ENCODE measurements at places on chromosomes 1 and 21.

DNA sequence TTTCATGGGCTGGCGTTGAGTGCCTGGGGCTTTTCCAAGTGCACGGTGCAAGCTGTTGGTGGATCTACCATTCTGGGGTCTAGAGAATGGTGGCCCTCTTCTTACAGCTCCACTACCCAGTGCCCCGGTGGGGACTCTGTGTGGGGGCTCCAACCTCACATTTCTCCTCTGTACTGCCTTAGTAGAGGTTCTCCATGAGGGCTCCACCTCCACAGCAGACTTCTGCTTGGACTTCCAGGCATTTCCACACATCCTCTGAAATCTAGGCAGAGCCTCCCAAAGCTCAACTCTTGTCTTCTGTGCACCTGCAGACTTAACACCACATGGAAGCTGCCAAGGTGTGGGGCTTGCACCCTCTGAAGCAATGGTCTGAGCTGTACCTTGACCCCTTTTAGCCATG, 82.1 kb downstream of the CCDC18 start:
- no peak for DNase-seq

GRCh38 chr1:158163000-158163947, 17.4 kb upstream of the CD1D start:
- DNase-seq: no peak

DNA sequence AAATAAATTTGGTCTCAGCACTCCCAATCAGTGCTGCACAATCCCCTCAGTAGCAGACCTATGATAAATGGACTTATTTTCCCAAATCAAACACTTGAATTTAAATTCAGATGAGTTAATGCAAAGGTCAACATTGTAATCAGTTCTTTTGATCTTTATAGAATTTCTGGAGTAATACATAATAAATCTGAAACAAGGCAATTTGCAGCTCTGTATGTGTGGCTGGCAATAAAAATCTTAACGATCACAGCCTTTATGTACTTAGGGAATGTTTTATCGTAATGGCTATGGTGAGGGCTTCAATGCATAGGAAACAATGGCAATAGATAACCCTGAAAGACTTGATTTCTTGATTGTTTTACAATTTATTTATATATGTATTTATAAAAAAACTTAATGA, 91.4 kb downstream of the GPATCH2 start:
- DNase-seq: no peak

GRCh38 chr1:55483523-55483922, 268.4 kb upstream of the USP24 start:
- DNase-seq: no peak

DNA sequence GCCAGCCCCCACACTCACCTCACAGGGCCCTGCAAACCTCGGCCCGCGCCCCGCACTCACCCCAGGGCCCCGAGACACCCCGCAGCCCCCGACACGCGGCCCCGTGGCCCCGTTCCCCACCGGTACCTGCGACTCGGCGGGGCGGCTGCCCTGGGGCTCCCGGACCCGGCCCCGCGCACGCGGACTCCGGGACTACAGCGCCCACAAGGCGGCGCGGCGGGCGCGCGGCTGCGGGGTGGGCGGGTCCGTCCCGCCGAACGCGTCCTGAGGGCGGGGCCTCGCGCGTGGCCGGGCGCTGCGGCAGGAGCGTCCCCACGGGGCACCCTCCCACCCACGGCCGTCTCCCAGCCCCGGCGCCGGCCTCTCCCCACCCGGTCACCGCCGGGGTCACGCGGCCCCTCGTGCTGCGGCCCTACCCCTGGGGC, at the start of gene SLC19A1:
Gene SLC19A1 (minus strand): TSS at position 199 of the 425 bp plus-strand sequence. CDS start 4,481 bp downstream, outside the sequence.
- DNase-seq: peak; percentile 69

DNA sequence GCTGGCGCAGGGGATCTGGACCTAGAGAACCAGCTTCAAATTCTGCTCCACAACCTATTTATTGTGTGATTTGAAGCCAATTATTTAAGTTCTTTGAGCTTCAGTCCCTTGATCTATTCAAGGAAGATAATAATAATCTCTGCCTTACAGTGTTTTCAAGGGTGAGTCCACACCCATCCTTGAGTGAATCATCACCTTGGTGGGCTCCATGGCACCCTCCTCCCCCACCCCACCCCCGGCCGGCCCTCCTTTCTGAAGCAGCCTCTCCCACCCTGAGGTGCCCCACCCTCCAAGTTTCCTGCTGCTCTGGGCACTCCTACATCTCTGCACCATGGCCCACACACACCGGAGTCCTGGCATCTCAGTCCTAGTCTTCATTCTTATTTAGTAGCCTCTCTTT, 38.3 kb downstream of the TCP10L start:
- no peak for DNase-seq

- DNase-seq: no peak
Observed at GRCh38 chr1:88398338-88398737, 285.7 kb upstream of the PKN2 start.

GRCh38 chr1:108505763-108506070, 54.2 kb upstream of the EEIG2 start:
- no peak for DNase-seq

GRCh38 chr1:96772972-96773371, 51.4 kb downstream of the PTBP2 start:
- DNase-seq: no peak

GRCh38 chr1:14324248-14324630, 274.2 kb upstream of the KAZN start:
- no peak for DNase-seq

DNA sequence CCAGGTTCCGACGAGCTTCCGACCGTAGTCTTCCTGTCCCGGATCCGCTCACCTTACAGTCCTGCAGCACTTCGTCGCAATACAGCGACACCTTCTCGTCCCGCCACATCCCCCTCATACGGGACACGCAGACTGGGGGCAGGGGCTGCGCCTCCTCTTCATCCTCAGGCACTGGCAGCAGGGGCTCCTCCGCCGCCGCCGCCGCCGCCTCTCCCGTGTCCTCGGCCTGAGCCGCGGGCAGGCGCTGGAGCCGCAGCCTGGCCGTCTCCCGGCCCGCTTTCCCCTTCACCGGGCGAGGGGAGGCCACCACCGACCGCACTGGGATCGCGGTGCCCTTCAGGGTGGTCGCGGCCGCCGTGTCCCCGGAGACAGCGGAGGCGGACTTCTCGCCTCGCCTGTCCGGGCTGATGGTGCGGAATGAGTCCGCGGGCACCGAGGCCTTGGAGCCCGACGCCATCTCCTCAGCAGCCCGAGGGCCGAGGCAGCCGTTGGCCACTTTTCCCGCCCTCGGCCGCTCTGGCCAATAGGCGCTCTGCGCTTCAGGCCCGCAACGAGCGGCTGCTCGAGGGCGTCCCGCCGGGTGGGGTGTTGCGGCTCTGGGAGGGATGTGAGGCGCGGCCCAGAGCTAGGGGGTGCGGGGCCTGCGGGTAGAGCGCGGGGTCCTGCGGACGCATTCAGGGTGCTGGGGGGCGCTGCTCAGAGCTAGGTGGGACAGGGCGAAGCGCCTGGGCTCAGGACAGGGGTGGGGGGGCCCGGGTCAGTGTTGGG, at the start of gene SHCBP1L:
Gene SHCBP1L (minus strand): TSS at position 490 of the 768 bp plus-strand sequence. CDS start 33 bp downstream, at position 457.
- no peak for DNase-seq

DNA sequence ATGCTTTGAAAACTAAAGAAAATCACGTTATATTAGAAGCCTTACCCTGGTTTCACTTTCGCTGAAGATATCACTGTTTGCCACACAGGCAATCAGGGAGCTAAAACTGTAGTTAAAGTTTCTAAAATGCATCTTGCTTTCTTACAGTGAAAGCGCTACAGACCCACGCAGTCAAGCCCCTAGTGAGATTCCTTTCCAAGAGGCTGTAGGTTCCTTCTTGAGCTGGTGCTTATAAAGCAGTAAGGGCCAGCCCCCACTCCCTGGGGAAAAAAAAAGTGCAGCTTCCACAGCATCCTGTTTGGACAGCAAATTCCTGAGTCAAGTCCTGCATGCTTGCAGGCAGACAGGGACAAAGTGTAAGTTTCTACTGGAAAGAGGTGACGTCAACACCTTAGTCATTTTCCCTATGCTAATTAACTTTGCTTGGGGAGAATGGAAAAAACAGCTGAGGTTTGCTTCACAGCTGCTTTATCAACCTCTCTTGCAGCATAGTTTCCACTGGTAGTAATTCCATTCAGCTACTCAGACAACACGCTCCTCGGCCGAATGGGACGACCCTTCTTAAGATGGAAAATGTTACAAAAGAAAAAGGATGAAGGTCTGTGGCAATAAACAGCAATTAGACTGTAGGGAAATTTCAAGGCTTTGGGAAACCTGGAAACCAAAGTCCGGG, 14.7 kb upstream of the KCNE1 start:
- DNase-seq: peak; percentile 71

GRCh38 chr1:210662291-210663050, 333.8 kb downstream of the HHAT start:
- DNase-seq: no peak

DNA sequence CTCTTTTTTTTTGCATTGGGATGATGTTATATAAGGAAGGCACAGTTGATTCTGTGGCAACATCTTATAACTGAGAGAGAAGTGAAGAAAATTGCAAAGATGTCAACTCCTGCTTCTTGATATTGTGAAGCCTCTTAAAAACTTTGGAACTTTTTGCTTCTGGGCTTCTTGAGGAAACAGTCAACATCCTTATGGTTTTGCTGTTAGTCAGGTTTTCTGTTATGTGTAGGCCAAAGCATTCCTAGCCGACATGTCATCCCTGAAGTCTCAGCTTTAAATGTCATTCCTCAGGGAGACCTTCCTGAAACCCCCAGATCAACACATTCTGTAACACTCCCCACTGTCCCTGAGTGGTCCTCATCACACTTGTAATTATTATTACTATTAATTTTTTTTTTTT, 12.6 kb downstream of the FALEC start:
- no peak for DNase-seq

DNA sequence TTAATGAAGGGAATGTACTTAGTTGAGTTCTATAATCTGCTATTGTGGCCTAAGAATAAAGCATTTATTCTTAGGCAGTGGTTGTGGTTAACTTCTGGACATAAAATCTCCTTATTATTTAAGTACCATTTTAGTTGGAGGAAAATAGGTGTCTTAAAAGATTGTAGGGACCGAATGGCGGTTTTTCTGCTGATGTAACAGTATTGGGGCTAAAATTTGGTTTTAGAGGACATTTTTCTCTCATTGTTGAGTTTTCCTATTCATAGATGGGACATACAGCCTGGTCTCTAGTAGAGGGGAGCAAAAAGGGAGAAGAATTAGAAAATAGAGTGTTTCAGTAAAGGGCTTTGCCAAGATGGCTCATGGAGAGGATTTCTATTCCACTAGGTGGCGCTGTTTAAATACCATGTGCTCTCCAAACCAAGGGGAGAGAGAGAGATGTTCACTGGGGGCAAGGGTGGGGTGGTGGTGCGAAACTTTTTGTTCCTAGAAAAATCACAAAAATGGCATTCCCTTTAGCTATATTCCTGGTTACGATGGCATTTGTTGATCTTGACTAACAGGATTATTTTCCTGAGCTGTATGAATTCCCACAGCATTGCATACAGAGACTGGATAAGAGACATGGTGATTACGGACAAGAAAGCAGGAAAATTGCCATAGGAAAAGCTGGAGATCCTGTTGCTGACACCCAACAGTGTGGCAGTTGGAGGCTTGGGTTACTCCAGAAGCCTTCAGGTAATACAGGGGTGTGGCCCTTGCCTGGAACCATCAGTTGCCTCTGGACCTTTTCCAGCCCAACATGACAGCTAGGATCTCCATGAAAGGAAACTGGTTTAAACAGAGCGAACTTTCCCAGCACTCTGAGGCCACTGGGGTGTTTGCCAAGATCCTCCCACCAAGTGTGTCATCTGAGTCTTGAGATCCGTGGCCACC, 18.2 kb upstream of the FCGR2A start:
- DNase-seq: peak; percentile 58
